ENCODE measurements at places on chromosomes 7 and 10.

- DNase-seq = no peak
These were observed 236.4 kb downstream of the TFEC start for GRCh38 chr7:115793958-115794702.

GRCh38 chr10:115772606-115773005 is 500.4 kb downstream of the GFRA1 start:
- DNase-seq = no peak

GRCh38 chr10:34119456-34119855 is 695.6 kb downstream of the PARD3 start:
- no peak for DNase-seq

- DNase-seq = no peak
These were observed 72.8 kb upstream of the GLCCI1 start for GRCh38 chr7:7895754-7896153.

DNA sequence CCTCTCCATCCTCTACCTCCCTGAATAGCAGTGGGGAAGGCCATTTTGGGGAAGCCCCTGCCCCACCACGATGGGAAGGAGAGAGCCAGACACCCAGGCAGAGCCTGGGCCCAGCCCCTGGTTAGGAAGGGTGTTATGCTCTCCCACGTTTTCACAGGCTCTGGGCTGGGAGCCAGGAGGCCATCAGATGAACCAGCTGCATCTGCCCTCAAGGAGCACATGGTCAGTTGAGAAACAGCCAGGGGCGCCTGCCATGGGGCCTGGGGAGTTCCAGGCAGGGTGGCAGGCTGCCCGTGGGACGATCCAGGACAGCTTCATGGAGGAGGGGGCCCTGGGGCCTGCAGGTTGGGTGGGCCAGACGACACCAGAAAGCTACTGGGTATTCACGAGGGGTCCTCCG is 47.5 kb downstream of the CAMK2B start:
- no peak for DNase-seq

DNA sequence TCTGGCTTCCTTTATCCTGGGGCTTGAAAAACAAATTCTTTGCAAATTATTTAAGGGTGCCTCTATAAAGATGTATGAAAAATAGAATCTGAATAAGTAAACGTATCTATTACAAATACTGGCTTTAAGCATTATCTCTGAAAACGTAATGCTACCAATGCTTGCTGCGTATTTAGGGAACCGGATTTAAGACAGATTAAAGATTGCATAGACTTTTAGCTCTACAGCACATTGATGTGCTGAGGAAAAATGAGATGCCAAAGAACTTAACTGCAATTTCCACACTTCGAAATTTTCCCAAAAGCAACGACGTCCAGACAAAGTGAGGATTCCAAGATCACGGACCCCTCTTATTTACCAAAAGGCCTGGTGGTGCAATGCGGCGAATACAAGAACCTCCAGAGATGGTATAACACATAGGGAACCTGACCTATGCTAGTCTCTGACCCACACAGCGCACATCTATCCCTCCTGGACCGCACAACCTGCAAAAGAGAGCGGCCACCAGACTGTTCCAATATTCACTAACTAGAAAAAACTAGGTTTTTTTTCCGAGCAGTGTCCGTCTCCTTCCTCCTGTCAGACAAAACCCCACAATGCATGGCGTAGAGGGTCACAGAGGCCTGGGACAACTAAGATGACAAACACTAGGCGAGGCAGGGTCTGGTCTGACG is 34.3 kb upstream of the PHF14 start:
- DNase-seq = peak; percentile 24

DNA sequence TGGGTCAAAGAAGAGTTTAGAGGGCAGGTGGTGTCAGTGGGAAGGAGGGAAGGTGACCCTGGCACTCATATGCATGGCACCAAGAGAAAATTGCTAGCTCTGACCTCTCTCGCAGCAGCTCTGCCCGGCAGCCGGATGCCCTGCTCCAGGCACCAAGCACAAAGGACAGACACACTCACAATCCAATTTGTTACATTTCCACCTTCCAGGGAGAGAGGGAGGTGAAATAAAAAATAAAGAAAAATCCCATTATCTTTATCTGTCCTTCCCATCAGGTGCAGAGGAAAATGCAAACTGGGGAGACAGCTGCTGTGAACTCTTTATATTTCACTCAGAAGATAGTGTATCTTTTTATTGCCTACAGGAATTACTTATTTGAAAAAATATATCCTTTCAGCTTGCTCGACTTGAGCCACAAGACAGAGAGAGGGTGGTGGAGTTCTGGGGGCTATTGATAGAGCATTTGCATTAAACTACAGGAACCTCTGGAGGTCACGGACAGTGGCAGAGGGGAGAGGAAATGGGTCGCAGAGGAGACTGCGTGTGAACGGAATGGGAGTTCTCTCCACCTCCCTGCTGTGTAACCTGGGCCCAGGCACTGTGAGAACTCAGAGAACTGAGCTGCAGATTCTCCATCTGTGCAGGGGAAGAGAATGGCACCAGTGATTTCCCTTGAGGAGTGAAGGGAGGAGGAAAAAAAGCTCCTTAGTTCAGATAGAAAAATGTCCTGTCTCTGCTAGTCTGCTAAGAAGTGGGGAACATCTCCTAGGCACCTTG is 421.4 kb downstream of the PLXNA4 start:
- no peak for DNase-seq

- no peak for DNase-seq
These were observed 60.5 kb upstream of the BET1 start for GRCh38 chr7:94064541-94065191.

DNA sequence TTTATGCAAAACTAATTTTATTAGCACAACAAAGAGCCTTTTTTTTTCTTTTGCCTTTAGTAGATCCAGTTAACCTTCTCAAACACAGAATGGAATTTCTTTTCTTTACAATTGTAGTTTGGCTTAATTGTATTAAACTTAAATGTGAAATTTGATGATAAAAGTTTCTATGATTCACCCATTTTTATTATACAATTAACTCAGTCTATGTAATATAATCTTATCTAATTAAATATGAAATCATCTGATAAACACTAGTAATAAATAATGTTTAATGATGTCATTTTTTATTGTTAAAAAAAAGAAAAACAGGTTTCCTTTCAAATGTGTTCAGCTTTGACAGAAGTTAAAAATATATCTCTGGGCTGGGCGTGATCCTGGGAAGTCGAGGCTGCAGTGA is 559.1 kb downstream of the PHTF2 start:
- no peak for DNase-seq

DNA sequence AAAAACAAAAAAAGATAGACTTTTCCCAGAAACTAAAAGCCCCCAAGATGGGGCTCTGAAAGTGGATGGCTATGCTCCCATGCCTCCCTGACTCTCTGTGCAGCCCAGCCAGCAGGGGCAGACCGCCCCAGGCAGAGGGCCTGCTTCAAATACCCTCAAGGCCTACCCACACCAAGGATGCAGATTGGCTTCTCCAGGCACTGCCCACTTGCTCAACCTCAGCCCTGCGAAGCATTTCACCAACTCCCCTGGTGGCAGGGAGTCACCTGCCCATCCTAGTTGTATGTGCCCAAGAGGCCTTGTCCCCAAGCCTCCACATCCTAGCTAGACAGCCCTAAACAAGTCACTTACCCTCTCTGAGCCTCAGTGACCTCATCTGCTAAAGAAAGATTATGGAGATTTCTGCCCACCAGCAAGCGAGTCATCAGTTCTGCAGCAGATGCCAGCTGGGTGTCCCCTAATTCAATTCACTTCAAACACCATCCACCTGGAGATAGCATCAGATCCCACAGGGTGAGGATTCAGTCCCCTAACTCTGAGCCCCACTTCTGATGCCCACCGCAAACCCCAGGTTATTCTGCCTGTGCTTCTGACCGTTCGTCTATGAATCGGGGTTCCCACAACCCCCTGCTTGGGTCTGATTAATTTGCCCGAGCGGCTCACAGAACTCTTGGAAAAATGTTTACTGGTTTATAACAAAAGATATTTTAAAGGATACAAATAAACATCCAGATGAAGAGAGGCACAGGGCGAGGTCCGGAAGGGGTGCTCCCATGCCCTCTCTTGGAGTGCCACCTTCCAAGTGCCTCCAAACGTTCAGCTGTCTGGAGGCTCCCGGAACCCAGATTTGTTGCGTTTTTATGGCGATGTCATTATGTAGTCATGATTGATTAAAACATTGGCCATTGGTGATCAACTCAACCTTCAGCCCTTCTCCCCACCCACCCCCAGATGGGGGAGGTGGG is 18.6 kb upstream of the ZMIZ1 start:
- DNase-seq = peak; percentile 81

GRCh38 chr10:72731916-72732419 is 40.0 kb downstream of the MCU start:
- no peak for DNase-seq

GRCh38 chr10:42970451-42971250 is 106.2 kb upstream of the RET start:
- no peak for DNase-seq

- no peak for DNase-seq
These were observed 149.1 kb downstream of the MAPK8 start for GRCh38 chr10:48455392-48456151.

DNA sequence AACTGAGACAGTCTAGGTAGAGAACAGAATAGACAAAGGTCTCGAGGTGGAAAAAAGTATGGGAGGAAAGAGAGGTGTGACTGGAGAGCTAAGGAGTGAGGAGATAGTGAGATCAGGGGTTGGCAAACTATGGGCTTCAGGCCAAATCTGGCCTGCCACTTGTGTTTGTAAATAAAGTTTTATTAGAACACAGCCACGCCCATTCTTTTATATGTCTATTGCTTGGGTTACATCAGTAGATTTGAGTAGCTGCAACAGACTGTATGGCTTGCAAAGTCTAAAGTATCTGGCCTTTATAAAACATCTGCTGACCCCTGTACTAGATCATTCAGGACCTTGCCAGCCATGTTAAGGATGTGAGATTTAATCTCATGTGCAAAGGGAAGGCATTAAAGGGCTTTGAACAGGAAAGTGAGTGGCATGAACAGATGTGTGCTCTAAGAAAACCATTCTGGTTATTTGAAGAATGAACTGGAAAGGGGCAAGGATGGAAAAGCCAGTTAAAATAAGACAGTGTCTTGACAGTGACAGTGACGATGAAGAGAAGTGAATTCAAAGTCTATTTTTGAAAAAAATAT is 240.3 kb downstream of the RNLS start:
- DNase-seq = no peak

DNA sequence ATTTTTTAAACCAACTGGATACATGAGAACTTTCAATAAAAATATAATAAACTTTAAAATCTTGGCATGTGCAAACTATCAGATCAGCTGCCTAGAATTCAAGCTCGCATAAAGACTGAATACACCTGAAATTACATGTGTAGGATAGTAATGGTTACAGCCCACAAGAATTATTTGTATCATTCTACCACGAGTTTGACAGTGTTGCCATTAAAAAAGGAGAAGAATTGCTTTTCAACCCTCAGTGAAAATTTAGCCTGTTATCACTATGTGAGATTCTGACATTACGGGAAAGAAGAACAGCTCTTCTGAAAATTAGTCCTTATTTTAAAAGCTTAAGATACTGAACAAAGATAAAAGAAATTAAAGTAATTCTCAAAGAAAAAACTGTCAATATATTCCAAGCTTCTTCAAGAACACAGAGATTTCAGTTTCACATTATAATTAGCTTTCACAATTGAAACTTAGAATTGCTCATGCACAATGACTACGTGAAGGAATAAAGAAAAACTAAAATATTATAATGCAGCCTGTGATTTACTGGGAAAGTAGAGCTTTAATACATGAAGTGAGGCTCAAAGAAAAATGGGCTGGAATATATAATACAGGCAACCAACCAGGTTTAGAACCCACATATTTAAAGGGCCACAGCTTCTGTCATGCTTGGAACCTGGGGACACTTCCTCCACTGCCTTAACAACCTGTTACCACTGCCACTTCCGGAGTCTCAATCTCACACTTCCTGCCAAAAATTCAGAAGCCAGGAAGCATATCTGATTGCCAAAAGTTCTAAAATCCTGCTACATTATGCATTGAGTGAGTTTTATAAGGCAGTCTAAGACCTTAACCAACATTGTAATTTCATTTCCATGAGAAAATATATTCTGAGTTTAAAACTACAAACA is 23.2 kb downstream of the TPK1 start:
- peak; percentile 51 for DNase-seq

- no peak for DNase-seq
These were observed 344.9 kb upstream of the CHRM2 start for GRCh38 chr7:136523571-136523970.

DNA sequence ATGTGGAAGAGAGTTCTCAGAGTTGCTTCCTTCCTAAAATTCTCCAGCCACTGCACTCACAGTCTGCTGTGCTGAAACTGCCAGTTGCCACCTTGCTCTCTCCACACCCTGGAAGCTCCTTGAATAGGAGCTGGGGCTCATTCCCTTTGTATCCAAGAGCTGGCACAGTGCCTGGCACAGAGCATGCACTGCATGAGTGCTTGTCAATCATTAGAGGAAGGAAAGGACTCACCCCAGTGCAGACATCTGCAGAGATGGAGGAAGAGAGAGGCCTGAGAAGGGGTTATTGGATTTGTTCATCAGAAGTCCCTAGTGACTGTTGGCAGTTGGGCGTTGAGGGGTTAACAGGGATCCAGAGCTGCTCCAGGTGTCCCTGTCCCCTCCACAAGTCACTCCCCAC is 41.7 kb upstream of the DUSP5 start:
- DNase-seq = peak; percentile 10

- DNase-seq = peak; percentile 98
These were observed 58.4 kb upstream of the ZNRF2 start for GRCh38 chr7:30225863-30226613.

GRCh38 chr7:24337180-24337579 is 53.2 kb downstream of the NPY start:
- no peak for DNase-seq

GRCh38 chr10:93250010-93250409 is 176.3 kb downstream of the CYP26A1 start:
- no peak for DNase-seq

GRCh38 chr7:130113887-130114286 is 43.6 kb downstream of the KLHDC10 start:
- DNase-seq = no peak

- DNase-seq = no peak
These were observed 193.6 kb upstream of the RNF32 start for GRCh38 chr7:156446990-156447389.

DNA sequence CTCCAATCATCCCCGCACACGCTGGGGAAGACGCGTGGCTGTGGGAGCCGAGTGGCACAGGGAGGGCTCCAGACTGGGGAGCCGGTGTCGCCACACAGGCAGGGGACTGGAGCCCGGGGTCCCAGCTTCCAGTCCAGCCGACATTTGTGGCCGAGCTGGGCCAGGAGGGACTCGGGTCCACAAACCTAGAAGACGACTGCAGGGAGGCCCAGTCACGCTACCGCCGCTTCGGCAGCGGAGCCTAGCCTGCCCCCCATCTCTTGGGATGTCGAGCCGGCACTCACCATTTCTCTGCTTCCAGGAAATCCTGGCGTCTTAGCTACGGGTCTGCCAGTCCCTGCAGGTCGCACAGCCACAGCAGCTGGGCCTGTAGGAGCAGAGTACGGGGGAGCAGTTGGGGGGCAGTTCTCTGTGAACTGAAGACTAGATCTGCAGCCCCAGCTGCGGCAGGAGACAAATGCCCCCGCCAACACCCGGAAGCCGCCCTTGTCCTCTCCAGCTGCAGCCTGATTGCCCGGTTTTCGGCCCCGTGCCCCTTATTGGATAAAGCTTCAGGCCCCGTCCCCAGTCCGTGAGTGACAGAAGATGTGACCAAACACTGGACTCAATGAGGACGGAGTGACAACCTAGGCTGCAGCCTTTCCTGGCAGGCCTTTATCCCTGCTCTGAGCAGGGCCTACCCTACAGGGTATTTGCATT is 270.7 kb downstream of the ZNF33B start:
- DNase-seq = peak; percentile 34
